ENCODE measurements at places on chromosomes 12 and 14.

GRCh38 chr12:128316973-128317526 is 50.1 kb downstream of the TMEM132C start:
- no peak for DNase-seq

DNA sequence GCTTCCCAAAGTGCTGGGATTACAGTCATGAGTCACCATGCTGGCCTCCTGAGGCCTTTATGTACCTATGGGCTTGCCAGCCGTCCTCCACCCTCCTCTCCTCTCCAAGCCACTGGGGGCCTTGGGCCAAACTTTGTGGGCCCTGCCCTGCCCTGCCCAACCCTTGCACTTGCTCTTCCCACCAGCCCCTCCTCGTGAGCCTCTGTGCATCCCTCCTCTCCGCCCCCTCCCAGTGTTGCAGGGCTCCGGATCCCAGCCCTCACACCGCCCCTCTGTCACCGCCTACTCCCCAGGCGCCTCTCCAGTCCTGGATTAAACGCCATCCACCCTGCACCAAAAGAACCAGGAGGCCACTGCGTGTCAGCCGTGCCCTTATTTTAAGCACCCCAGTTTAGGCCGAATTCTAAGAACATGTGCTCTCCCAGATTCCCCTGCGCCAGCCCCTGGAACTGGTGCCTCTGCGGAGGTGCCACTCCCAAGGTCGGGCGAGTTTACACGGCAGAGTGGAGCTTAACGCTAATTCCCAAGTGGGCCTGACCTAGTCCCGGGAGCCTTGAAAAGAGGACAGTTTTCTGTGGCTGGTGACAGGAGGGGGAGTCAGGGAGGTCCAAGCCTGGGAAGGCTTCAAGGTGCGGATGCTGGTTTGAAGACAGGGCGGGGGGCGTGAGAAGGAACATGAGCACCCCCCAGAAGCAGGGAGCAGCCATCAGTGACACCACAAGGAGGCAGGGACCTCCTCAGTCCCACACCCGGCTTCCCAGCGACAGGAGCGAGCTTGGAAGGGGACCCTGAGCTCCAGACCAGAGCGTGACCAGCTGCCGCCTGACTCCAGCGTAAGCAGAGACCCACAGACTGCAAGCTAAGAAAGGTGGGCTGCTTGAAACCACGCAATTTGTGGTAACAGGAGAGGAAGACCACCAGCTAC is 21.2 kb upstream of the CDCA4 start:
- DNase-seq = no peak

DNA sequence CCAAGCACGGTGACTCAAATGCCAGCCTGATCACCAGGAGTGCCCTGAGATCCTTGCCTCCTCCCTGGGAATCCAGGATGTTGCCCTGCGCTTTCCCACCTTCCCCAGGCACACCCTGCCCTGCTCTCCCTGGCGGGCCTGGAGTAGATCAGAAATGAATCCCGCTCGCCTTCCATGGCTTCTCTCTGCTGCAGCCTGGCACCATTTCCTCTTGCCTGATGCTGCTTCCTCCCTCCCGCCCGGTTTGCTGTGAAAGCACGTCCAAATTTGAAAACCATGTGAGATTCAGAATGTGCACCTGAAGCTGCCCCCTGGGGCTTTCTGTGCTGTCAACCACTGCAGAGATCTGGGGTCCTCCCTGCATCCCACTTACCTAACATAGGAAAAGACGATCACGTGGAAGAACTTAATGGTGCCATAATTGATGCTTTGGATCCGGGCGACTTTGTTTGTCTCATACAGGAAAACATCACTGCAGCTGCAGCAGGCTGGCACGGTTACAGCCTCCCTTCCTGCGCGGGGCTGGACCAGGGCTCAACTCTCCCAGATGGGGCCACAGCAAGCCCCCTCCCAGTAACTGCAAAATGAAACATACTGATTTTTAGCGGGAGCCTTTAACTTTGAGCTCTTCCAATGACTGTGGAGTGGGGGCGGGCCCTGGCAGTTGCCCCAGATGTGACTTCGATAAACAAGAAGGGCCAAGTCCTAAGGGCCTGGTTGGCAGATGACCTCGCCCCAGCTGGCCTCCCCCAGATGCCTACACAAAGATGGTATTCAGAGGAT is 24.9 kb upstream of the C12orf76 start:
- DNase-seq = no peak

- DNase-seq = no peak
Measured at GRCh38 chr12:72035625-72036024, 97.0 kb downstream of the TPH2 start.

GRCh38 chr14:68365228-68365627 is 427.6 kb downstream of the ZFP36L1 start:
- DNase-seq = no peak

GRCh38 chr14:56417173-56417572 is 162.4 kb upstream of the TMEM260 start:
- DNase-seq = no peak

DNA sequence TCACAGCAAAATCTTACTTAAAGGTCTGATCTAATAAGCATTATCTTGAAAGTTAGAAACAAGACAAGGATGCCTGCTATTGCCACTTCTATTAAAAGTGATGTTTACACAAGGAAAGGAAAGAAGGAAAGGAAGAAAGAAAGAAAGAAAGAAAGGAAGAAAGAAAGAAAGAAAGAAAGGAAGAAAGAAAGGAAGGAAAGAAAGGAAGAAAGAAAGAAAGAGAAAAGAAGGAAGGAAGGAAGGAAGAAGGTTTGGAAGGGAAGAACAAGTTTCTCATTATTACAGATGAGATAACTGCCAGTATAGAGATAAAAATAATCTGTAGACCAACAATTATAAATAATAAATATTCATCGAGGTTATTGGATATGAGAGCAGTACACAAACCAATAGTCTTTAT is 35.8 kb upstream of the KCNA1 start:
- no peak for DNase-seq

- DNase-seq = no peak
Measured at GRCh38 chr12:68903511-68903910, 29.5 kb downstream of the CPM start.

DNA sequence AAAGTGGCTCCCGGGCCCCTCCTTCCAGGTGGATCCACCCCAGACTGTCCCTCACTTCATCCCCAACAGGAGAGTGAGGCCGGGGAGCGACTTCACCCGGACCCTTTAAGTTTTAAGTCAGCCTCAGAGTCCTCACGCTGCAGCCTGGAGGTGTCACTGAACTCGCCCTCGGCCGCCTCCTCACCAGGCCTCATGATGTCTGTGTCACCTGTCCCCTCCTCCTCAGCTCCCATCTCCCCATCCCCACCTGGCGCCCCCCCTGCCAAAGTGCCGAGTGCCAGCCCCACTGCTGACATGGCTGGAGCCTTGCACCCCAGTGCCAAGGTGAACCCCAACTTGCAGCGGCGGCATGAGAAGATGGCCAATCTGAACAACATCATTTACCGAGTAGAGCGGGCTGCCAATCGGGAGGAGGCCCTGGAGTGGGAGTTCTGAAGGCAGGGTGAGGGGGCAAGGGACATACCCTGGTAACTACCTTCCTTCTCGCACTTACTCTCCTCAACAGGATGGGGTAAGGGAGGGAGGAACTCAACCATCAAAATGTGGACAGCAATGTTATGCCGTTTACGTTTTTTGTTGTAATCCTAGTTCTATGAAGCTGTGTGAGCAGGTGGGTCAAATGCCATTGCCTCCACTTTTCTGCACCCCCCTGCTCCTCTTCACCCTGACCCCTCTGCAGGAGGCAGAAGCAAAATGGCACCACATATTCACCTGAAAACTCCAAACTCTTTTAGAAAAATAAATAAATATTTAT is 20.8 kb downstream of the PHETA1 start:
- no peak for DNase-seq

DNA sequence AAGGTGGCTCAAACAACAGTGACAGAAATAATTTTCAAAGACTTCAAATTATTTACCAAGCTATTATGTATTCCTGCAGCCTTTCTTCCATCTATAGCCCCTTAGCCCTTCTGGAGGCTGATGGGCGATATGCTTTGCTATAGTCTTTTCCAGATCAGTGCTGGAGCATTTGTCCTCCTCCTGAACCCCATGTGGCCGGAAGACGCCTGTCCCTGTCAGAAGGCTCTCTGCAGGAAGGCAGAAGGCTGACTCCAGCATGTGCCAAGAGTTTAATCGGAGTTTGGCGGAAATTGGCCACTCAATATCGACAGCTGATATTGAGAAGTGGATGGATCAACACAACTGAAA is 49.3 kb upstream of the MAX start:
- DNase-seq = no peak
